ENCODE measurements at places on chromosomes 7 and 10.

- H3K4me3 ChIP-seq: peak overlapping the region; percentile 76
- H3K36me3 ChIP-seq: no peaks in the 10 kb centered on the region
- H3K27me3 ChIP-seq: no peaks in the 10 kb centered on the region
- no peak for DNase-seq
- no peaks in the 10 kb centered on the region for H3K4me1 ChIP-seq
Observed at GRCh38 chr7:105691082-105691679, 109.9 kb upstream of the EFCAB10 start.

DNA sequence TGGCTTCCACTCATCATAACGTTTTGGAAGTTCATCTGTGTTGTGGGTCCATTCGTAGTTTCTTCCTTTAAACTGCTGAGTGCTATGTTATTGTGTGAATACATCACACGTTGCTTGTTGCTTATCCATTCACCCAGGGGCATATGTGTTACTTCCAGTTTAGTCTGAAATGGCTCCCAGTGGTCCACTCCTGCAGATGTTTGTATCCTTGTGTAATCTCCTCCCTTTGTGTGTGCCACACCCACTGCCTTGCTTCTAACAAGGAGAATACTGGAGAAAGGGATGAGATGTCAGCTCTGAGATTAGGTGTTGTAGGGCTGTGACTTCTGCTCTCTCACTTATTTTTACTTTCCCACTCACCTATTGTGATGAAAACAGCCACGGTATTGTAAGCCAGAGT is 239.1 kb upstream of the HABP2 start:
- no peaks in the 10 kb centered on the region for H3K4me1 ChIP-seq
- H3K36me3 ChIP-seq: no peaks in the 10 kb centered on the region
- H3K4me3 ChIP-seq: no peak overlapping the region
- H3K27me3 ChIP-seq: no peaks in the 10 kb centered on the region

- H3K4me3 ChIP-seq: no peak overlapping the region
- H3K27me3 ChIP-seq: no peaks in the 10 kb centered on the region
- no peak overlapping the region for H3K27ac ChIP-seq
- DNase-seq: no peak
Observed at GRCh38 chr7:155846156-155846555, 33.9 kb upstream of the SHH start.

DNA sequence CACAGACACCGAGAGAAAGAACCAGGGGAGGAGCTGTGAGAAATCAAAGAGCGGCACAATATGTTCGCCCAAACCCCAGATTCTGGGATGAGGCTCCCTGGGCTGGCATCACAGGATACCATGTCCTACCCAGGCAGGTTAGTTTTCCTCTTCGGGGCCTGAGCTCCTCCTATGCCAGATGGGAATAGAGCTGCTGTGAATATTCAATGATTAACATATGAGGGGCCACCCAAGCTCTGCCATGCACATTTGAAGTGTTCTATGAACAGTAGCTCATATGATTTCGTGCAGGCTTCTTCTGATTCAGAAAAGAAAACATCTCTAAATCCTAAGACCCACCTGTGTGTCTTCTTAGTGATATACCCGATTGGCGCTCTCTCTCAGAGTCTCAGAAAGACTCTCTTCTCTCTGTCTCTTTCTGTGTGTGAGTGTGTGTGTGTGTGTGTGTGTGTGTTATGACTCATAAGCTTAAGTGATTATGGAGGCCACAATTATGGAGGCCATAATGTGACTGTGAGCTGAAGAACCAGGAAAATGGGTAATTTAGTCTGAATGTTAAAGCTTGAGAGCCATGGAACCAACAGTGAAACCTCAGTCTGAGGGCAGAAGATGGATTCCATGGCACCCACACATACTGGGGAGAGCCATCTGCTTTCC is 220.5 kb downstream of the KLF6 start:
- no peaks in the 10 kb centered on the region for H3K4me1 ChIP-seq
- no peak overlapping the region for H3K27ac ChIP-seq
- no peaks in the 10 kb centered on the region for H3K36me3 ChIP-seq
- H3K27me3 ChIP-seq: no peaks in the 10 kb centered on the region
